ENCODE measurements at places on chromosomes 4 and X.

- no peak for DNase-seq
Measured at GRCh38 chrX:72705111-72705510, 9.0 kb downstream of the PHKA1 start.

DNA sequence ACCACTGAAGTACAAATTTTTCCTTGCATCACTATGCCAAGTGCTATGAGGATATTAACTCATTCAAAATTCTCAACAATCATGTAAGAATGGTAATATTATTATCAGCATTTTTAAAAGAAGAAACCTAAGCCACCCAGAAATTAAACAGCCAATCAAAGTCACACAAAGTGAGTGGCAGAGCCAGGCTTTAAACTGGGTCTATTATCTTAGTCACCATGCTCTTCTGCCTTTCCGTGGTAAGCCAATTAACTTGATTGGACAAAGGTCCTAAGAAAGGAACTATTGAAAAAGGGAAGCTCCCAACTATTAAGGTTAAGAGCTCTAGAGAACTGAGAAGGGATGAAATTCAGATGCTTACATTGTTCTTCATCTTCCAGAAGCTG, 111.5 kb downstream of the ASB9 start:
- no peak for DNase-seq

DNA sequence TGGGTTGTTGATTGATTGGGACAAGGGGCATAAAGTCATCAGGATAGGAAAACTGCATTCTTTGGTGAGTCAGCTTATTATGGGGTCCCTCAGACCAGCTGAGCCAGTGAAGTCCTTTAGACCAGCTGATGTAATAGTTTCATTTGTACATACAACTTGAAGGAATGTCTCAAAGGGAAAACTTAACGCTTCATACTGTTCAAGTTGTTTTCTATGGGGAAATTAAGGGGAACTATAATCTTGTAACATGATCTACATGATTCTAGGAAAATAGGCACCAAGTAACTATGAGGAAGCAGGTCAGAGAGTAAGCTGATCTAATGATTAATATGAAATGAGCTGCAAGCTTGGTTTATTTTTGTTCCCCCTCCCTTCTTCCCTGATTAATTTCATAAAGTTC, 175.1 kb upstream of the GRID2 start:
- no peak for DNase-seq

GRCh38 chr4:158253350-158253980, 43.2 kb downstream of the TMEM144 start:
- DNase-seq: peak; percentile 15

GRCh38 chr4:93501244-93501643, 327.3 kb upstream of the ATOH1 start:
- DNase-seq: no peak

GRCh38 chr4:124478470-124478869, 234.1 kb downstream of the ANKRD50 start:
- no peak for DNase-seq

DNA sequence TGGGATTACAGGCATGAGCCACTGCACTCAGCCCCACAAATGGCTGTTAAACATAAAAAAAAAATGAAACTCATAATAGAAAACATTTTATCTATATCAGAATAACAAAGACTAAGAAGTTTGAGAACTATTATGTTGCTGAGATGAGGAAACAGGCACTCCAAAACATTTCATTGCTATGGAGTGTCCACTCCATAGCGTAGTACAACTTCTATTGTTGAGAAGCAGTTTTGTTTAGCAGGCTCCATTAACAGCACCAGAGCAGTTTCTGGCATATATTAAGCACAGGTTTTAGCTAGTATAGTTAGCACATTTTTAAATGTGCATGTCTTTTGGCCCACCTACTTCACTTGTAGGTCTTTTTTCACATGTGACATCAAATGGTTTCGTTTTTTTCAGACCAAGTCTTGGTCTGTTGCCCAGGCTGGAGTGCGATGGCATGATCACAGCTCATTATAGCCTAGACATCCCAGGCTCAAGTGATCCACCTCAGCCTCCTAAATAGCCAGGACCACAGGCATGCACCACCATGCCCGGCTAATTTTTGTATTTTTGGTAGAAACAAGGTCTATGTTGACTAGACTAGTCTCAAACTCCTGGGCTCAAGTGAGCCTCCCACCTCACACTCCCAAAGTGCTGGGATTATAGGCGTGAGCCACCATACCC, 5.8 kb downstream of the HMGB2 start:
- DNase-seq: no peak

DNA sequence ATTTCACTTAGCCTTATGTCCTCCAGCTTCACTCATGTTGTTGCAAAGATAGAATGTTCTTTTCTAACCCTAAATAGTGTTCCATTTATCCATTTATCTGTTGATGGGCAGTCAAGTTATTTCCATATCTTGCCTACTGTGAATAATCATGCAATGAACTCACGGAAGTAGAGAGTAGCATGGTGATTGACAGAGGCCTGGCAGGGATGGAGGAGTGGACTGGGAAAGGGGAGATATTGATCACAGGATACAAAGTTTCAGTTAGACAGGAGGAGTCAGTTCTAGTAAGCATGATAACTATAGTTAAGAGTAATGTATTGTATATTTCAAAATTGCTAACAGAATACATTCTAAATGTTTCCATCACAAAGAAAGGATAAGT, 10.3 kb upstream of the CLNK start:
- DNase-seq: no peak

DNA sequence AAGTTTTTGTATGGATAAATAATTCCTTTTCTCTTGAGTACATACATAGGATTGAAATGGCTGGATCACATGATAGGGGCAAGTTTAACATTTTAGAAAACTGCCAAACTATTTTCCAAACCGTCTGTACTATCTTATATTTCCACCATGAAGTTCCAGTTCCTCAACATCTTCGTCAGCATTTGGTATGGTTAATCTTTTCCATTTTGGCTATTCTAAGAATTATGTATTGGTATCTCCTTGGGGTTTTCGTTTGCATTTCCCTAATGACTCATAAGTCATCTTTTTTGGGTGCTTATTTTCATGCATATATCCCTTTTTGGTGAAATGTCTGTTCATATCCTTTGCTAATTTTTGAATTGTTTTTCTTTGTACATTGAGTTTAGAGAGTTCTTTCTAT, 227.7 kb downstream of the DLG3 start:
- no peak for DNase-seq

- DNase-seq: no peak
Measured at GRCh38 chr4:15501941-15502340, 32.3 kb downstream of the CC2D2A start.

DNA sequence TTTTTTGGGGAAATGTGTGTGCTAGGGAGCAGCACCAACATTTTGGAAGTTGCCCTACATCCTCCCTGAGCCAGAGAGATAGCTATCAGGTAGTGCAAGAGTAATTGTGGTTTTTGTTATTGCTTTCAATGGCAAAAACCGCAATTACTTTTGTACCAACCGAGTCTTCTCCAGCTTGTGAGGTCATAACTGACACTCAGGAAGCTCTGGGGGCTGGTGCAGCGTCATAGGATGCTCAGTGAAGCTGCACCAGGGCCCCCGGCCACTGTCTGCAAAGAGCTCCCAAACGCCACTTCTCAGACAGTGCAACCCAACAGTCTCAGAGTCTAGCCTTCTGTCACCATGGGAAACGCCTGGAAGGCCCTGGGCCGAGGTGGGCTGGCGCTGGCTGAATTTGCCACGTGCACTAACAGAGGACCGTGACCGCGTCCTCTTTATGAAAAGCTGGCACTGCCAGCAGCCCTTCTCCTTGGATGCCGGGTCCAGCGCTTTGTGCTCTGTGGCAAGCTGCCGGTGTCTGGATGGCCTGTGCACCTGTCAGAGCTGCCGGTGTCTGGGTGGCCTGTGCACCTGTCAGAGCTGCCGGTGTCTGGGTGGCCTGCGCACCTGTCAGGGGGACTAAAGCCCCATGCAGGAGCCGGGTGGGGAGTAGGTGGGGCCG, 19.4 kb downstream of the SH3TC1 start:
- no peak for DNase-seq

- DNase-seq: no peak
Measured at GRCh38 chrX:18278449-18278848, 57.8 kb upstream of the BEND2 start.

- DNase-seq: no peak
Measured at GRCh38 chr4:141654098-141654497, 17.7 kb downstream of the IL15 start.

DNA sequence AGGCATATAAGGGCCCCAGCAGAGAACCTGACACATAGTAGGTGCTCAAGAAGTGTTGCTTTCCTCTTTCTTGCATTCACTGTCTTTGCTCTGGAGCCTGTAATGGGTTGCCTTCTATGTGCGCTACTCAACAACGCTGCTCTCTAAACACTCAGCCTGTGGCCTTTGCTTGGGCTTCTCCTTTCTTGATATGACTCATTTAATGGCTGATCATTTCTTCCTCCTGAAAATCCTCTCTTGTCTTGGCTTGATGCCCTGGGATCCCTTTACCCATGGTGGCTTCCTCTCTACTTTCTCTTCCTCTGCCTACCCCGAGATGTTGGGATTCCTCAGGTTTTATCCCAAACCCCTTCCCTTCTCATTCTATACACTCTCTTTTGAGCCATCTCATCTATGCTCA, 19.9 kb upstream of the PJA1 start:
- DNase-seq: no peak

DNA sequence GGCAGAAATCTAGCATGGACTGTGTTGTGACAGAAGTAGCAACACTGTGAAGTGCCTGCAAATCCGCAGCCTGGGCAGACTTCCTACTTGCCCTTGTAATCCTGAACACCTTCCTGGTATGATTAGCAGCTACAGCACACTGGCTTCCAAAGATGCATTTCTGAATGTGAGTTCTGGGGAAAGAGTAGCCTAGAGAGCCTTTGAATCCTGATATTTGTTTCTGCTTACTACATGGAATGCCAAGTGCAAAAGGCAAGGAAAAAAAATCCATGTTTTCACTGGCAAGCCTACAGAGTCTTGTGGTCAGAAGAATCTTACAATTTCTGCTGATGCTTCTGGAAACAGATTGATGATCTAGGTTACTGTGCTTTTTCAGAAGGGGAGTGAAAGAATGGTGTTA, 223.7 kb downstream of the COL25A1 start:
- DNase-seq: no peak

- no peak for DNase-seq
Measured at GRCh38 chr4:3708611-3709010, 57.6 kb upstream of the ADRA2C start.

DNA sequence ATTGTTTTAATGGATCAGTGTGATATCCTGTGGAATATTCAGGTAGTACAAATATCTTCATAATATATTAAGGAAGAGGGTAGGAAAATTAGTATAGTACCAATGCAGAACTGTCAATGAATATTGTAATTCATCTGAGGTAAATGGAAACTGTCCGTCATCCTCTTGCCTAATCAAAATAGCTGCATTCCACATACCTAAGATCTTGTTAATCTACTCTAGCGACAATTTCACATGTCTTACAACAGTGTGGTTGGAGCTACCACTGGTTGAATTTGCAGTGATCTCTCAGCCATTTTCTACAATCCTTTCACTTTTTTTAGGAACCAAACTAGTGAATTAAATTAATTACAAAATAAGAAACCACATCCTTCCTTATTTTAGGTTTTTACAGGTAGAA, 117.5 kb downstream of the PCDH18 start:
- no peak for DNase-seq

DNA sequence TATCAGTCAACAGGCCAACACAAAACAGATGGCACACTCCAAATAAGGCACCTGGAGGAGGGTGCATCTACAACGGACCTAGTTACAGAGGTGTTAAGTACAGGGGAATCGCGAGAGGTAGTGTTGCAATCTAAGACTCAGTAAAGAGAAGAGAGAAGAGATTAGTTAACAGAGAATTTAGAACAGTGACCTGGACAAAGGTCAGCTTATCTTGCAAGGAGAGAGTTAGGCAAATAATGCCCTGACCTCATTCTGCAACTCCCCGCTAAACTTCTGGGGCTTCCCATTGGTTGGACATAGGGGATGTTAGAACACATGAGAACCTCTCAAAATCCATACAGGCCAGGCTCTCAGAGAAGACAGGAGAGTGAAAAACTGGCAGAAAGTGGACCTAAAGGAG, 289.4 kb upstream of the GK2 start:
- no peak for DNase-seq

DNA sequence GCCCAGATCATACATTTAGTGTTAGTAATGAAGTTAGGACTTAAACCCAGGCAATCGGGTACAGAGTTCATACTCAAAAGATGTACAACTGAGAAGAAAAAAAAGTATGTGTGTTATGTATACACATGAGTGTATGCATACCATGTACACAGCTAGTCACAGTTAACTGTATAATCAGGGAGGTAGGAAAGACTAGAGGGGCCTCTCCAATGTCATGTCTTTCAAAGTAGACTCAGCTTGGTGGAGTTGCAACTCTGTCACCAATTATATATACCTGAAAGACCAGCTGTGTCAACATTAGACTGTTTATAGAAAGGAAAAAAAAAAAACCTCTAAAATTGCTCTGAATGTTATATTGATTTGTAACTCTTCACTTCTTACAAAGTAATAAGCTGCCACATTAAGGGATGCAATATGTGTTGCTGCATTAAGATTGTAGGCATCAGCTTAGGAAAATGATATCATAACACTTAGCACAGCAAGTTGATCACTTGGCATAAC, 167.5 kb downstream of the DCTD start:
- no peak for DNase-seq

GRCh38 chr4:108335081-108335480, 166.3 kb upstream of the LEF1 start:
- DNase-seq: no peak

- no peak for DNase-seq
Measured at GRCh38 chrX:8190341-8190830, 19.3 kb upstream of the VCX2 start.

DNA sequence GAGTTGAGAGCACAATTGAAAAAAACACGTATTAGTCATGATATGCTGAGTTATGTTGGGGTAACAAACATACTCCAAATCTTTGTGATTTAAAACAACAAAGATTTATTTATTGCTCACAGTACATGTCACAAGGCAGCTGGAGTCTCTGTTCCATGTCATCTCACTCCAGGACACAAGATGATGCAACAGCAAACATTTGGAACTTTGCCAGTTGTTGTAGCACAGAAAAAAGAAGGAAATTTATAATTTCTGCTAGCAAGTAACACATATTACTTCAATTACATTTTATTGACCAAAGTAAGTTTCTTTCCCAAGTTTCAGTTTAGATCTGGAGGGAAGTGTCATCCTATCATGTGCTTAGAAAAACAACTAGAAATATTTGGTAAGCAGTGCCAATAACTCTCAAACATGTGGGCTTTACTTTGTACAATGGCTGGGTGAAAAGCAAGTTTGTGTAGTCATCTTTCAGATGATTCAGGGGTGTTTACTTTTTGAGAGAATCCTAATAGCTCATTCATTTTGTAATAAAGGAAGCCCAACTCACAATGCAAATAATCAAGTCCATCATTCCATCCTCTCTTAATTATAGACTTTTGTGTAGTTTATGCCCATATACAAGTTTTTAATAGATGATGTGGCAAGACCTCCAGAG, 452.3 kb downstream of the ZIC3 start:
- DNase-seq: no peak

GRCh38 chr4:159516556-159517140, 413.8 kb downstream of the RAPGEF2 start:
- DNase-seq: no peak

Measured in right kidney (tissue), 9 donors.